ENCODE measurements at places on chromosomes 13 and 19.
A peak's percentile ranks its signal among the peaks of the same experiment; 100 is the strongest.

DNA sequence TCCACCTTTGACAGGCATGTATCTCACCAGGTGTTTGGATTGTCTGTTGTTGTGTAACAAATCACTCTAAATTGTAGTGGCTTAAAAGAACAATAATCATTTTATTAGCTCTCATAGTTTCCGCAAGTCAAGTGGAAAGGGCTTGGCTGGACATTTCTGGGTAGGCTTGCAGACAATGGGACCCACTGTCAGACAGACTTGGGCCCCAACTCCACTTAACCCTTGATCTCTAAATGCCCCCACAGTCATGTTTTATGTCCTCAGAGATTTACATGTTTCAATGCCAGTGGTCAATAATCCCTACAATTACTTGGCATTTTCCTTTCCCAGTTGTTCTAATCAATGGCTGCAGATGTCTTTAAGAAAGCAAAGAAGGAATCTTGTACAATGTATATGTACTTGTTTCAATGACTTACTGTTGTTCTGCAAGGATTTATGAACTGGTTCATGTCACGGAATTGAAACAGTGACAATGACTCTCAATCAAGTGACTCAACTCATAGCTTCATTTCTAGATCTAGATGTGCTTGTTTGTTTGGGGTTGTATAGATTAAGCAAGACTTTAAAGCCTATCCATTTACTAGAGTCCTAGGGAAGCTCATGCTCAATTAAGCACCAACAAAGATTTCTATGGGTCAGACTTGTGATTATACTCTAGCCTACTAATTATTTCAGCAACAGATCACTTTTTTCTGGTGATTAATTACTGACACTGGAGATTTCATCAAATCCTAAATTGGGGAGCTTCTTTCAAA, 510.1 kb upstream of the NBEA start:
- DNase-seq = no peak

DNA sequence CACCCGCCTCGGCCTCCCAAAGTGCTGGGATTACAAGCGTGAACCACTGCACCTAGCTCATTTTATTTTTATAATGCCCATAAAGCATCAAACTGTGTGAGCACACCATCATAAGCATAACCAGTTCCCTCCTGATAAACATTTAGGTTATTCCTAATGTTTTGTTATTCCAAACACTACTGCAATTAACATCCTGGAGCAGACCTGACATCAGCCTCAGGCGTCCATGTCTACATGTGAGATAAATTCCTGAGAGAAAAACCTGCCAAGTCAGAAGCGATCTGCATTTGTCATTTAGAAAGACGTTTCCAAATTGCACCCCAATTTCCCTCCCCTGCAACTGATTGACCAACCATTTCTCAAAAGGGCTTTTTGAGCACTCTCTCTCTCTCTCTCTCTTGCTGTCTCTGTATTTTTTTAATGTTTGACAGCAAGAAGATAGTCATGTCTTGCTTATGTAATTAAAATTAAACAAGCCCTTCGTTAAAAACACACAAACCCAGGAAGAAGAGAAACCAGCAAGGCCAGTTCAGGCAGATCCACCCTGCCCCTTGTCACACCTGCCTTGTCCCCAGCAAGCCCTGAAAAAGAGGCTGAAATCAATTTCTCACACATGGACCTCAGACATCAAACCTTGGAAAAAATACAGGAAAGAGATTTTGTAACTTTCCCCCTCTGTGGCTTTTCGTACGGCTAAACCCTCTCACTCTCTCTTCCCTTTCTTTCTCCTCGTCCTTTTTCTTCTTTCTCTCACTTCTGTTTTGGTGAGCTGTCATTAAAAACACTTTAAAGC, 9.9 kb downstream of the LYPD3 start:
- no peak for DNase-seq

GRCh38 chr19:3045885-3046697, 16.2 kb downstream of the TLE5 start:
- no peak for DNase-seq

DNA sequence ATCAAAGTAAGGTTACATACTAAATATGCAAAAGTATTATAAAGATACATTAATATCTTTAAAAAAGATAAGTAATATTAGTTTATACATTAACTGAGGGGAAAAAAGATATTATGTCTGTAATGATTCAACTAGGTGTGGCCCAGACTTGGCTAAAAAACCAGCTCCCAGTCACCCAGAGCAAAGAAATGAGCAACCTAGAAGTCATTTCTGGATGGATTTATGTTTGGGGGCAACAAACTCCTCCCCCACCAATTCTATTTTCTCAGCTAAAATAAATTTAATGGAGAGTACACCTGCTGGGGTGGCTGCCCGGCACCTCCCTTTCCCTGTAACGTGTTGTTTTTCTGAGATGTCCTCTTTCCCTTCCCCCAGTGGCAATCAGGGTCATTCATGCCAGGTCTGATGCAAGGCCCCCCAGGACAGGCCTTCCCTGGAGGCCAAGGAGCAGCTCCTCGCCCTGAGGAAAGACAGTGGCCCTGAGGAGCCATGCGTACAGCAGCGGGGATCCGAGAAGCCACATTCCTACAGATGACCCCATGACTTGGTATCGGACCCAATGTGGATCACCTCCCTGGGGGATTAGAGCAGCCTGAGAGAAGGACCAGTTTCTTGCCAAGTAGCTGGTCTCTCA, 78.6 kb upstream of the DOCK9 start:
- no peak for DNase-seq

DNA sequence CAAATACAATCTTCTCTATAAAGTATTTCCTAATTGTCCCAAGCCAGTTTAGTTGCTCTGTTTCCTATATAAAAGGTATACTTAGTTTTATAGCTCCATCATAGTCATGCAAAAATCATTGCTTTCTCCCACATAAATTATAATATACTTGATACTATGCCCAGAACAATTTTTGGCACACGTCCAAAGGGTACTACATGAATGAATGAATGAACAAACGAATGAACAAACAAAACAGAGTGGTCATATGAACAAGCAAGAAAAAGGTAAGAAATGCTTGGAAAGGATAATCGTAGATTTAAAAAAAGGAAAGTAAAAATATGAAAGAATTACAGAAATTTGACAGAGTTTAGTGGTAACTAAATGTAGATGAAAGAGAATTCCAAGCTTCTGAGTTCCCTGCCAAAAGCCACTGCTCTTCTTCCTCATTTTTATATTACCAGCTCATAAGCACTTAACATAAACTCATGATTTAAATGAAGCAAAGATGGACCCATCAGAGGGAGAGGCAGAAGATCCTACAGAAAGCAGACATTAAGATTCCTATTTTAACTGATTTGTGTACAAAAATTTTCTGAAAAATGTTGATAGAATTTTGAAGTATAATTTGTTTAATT, 123.2 kb downstream of the ENOX1 start:
- DNase-seq = no peak

DNA sequence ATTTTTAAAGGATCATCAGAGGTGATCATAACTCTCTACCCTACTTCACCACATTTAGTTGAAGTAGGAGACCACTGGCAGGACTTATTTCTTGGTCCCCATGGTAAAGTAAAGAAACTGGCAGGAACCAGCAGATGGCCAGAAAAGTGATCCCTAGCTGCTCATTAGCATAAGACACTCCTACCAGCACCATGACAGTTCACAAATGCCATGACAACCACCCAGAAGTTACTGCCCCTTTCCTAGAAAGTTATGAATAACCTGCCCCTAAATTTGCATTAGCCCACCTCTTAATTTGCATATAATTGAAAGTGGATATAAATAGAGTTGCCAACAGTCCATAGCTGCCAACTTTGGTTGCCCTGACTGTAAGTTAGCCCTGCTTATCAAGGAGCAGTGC, 18.4 kb upstream of the RUBCNL start:
- DNase-seq = no peak

GRCh38 chr19:45608948-45609347, 6.9 kb upstream of the GPR4 start:
- no peak for DNase-seq

- DNase-seq = no peak
Observed at GRCh38 chr13:75812751-75813181, 176.6 kb downstream of the LMO7 start.

DNA sequence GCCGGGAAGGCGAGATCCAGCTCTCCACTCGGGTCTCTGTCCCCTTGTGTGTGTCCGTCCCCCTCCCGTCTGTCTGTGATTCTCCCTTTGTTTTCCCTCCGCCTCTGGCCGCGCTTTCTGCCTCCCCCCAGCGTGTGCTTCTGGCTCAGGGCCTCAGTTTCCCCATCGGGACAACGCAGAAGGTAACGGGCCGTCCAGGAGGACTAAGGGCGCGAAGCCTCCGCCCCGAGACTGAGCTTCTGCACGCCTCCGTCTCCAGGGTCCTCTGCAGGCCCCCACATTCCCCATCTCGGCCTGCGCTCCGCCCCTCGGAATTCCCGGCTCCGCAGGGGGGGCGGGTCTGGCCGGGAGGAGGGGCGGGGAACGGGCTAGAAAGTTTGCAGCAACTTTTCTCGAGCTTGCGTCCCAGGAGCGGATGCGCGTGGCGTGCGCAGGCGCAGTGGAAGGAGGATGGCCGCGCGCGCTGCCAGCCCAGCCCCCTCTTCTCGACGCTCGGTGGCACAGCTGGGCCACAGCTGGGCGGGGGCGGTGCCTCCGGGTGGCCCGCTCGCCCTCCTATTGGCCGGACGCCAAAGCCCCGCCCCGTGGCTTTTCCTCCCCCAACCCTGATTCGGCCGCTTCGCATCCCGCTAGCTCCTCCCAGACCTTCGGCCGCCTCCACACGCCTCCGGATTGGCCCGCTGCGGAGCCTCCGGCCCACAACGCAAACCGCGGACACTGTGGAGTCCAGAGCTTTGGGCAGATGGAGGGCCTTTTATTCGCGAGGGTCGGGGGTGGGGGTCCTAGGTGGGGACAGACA, at the start of gene SIX5:
TSS of gene SIX5 (minus strand) at position 269 of the 799 bp plus-strand sequence. CDS start 408 bp downstream, outside the sequence.
- peak; percentile 98 for DNase-seq
